Natural killer cell (primary cell): ENCODE measurements at places on chromosomes 2 and 18. TPM values are rescaled to one million over a fixed set of nuclear protein-coding genes. Genes with fewer than 3 reads are reported as not detected.
A peak's percentile ranks its signal among the peaks of the same experiment; 100 is the strongest.

Gene GALR1
- total RNA-seq = not detected

Gene KCNJ3
- not detected for total RNA-seq

- DNase-seq = no peak
Measured at GRCh38 chr2:133476931-133477615, 91.2 kb downstream of the NCKAP5 start.

Gene C2orf78
- total RNA-seq = not detected

Gene CDH20
- 0.10 TPM for total RNA-seq

DNA sequence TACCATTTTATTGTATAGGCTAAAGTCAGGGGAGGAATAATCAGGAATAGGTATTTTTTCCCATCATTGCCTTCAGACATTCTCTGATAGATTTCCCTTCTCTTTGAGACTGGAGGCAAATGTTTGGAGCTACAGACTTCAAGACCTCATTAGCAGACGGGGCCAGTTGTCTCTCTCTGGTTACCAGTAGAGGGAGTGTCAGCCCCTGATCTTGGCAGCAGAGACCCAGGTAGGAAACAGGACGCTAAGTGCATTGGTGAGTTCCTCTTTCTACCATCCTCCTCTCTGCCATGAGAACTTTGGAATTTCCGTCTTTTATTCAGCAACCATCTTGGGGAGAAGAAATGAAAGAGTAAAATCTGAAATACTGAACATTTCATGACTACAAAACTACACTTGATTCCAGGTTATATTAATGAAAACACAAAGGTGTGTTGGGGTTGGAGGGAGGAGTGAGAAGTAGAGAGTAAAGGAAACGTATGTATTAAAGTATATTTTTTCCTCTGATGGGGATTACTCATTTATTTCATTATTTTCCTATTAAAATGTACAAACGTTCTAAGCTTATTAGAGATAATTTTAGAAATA is 186.2 kb upstream of the GCFC2 start:
- no peak for DNase-seq

Gene MEP1B
- total RNA-seq = not detected

DNA sequence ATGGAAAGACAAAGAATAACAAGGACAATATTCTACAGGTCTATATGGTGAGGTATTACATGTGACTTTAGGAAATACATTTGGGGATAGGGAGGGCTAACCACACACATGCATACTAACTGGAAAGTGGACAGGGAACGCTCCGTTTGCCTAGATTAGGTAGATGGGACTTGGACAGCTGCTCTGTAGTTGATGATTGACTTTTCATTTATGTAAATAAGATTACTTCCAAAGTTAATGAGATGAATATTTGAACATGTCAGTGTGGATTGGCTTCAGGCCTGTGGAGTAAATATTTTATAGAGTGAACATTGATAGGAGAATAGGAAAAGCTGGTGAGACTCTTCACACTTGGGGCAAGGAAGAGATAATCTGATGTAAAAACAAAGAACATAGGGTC is 142.0 kb downstream of the NCK2 start:
- no peak for DNase-seq

GRCh38 chr2:158011055-158011771 is 90.5 kb upstream of the UPP2 start:
- DNase-seq = no peak

GRCh38 chr2:163347982-163348856 is 387.6 kb downstream of the FIGN start:
- DNase-seq = no peak

GRCh38 chr2:173323371-173323770 is 31.3 kb upstream of the CDCA7 start:
- DNase-seq = no peak

- no peak for DNase-seq
Measured at GRCh38 chr2:217916504-217917254, 86.1 kb downstream of the TNS1 start.

DNA sequence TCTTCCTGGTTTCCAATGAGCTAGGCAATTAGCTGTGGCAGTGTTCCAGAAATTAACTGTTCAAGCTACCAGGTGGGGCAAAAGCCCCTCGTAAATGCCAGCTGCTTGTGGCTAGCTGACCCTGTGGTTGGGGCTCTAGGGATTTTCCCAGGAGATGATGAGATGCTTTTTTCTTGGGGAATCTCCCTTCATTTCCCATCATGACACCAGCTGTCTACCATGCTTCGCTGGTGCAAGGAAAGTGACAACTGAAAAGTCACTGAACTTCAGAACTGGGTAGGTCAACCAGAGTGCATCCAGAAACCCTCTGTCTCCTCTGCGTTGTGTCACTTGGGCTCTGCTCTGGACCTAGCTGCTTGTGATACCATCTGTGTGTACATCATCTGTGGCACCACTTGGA is 386.5 kb upstream of the DCC start:
- no peak for DNase-seq

DNA sequence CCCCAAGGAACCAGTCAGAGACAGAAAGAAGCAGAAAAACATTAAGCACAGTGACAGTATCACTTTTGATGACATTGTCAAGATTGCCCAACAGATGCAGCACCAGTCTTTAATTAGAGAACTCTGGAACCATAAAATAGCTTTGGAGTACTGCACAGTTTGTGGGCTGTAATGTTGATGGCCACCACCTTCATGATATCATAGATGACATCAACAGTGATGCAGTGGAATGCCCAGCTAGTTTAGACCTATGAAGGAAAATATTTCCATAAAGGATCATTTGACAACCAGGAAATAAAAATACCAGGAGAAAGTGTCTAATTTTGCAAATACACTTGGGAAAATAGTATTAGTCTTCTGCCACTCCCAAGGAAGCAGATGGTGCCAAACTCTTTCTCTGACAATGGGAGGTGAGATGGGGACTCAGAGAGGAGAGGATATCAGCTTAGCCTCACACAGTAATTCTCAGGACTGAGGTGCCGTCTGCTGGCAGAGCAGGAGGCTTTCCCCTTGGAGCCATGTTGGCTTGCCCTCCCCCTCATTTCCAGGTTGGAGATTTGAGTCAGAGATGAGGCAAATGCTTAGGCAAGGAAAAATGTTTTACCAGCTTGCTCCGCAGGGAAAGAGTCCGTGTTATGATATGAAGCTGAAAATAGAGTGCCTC is 107.5 kb upstream of the CELF4 start:
- DNase-seq = no peak

GRCh38 chr2:220946552-220946951 is 625.6 kb downstream of the EPHA4 start:
- no peak for DNase-seq

DNA sequence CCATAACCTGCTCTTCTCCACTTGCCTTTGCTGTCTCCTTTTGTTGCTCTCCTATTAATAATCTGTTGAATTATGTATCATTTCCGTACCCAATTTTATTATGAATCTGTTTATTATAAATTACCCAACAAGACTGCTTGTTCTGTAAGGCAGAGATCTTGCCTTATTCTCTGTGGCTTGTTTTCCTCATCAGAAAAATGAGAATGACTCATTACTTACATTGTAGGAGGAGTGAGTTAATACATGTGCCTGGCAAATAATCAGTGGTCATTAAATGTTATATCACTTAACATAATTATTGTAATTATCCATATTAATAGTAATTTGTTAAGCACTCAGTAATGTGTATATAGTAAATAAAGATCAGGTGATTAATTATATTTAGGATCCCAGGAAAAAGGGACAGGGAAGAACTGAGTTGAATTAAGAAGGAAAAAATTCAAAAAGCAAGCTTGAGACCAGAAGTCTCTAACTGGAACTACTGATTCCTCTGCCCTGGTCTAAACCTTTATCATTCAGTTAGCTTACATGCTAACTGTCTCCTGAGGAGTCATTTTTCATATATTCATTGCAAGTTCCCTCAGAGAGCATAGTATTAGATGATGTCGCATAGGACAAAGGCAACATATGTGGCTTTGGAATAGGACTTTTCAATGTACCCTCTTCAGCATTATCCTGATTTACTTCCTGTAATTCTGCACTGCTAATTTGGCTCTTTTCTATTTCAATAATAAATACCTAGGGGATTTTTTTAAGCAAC is 335.7 kb downstream of the GALNT13 start:
- no peak for DNase-seq

DNA sequence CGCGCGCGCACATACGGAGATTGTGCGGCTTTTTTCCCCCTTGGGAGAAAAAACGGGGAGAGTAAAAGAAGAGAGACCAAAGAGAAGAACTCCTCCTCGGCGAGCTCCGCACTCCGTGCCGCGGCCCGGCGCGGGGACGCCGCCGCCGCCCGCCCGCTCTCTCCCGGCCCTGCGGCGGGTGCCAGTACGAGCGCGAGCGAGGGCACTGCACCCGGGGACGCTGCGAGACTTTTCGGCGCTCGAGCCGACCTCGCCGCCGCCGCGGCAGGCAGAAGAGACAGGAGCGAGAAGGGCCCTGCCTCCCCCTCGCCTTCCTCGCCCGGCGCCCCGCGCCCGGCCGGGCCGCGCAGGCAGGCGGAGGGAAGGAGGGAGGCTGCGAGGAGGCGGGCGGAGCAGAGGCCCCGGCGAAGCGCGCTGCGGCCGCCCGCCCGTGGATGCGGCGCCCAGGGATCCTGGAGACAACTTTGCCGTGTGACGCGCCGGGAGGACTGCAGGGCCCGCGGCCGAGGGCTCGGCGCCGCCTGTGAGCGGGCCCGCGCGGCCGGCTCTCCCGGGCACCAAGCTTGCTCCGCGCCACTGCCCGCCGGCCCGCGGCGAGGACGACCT is 857 bp upstream of the INHBB start:
- no peak for DNase-seq

GRCh38 chr2:113015655-113016054 is 10.4 kb downstream of the IL36A start:
- DNase-seq = no peak

Gene FBXO36
- 1.5 TPM for total RNA-seq

DNA sequence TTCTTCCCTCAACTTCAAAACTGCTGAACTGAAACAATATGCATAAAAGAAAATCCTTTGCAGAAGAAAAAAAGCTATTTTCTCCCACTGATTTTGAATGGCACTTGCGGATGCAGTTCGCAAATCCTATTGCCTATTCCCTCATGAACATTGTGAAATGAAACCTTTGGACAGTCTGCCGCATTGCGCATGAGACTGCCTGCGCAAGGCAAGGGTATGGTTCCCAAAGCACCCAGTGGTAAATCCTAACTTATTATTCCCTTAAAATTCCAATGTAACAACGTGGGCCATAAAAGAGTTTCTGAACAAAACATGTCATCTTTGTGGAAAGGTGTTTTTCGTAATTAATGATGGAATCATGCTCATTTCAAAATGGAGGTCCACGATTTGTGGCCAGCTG is 8.4 kb downstream of the HOXD8 start:
- DNase-seq = no peak

Gene CTNNA2
- not detected for total RNA-seq

GRCh38 chr2:207511851-207512250 is 17.9 kb upstream of the CREB1 start:
- DNase-seq = no peak

DNA sequence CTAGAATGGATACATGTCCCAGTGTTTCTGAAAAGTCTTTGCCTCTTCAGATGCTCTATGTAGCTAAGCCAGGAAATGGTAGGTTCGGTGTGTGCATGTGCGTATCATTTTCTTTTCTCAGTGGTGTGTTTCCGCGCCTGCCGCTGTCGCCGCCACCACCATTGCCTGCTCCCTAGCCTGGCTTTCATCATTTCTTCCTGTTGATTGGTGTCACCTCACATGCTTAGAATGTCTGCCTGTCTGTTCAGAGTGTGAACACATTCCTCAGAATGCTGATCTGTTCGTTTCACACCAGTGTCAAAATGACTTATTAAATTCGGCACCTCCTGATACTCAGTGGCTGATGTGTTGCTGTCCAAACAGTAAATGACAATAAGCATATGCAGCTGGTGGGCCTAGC is 255.2 kb upstream of the SPRED2 start:
- no peak for DNase-seq

DNA sequence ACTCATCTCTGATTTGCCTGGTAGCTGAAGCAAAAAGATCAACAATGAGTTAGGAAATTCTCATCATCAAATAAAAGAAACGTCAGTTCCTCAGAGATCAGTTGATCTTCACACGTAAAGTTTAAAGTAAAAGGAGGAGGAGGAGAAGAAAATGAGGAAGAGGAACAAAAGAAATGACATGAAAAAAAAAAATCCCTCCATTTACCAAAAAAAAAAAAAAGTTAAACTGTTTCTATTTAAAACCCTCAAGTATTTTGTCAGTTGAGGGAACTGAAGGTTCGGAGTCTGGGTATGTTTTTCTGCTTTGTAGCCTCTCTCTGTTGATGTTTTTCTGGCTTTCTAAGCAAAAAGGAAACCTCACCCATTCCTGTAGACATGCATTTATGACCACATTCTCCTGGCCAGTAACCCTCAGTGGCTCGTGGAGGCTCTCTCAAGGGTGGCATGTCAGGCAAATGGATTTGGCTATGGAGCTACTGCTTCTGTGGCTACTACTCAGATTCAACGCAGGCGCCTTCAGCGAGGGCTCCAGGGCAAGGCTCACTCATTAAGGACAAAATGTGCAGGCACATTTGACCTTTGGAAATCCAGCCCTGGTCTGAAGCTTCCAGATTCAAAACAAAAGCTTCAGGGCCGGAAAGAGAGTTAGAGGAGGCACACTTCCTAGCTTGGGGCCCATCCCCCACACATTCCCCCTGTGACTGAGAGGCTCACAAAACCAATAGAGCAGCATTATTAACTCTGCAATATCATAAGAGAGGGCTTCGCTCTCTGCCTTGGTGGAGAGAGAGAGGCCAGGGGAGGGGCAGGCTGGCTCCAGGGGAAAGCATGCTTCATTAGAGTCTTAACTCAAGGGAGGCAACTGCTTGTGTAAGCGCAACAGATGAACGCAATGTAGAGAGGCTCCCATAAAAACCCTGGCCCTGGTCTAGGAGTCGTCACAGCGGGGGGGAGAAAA is 22.3 kb downstream of the KLF7 start:
- DNase-seq = peak; percentile 76

Gene ANKRD36B
- total RNA-seq = 57.1 TPM

DNA sequence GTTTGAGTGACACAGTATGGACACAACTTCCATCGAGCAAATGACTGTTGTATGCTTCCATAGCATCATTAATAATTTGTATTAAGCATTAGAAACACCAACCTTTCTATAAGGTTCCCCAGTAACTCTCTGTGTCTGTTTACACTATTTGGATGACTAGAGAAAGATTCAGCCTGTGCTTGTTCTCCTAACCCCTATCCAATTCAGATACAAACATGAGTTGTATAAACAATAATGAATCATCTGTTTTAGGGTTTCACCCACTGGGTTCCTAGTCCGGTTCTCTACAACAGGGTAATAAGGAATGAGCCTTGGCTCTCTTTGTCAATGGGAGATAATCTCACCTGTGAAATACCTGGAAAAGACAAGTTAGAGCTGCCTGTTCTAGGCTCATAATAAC is 894.1 kb upstream of the PIK3C3 start:
- DNase-seq = no peak

GRCh38 chr2:115208493-115209164 is 766.2 kb downstream of the DPP10 start:
- no peak for DNase-seq

DNA sequence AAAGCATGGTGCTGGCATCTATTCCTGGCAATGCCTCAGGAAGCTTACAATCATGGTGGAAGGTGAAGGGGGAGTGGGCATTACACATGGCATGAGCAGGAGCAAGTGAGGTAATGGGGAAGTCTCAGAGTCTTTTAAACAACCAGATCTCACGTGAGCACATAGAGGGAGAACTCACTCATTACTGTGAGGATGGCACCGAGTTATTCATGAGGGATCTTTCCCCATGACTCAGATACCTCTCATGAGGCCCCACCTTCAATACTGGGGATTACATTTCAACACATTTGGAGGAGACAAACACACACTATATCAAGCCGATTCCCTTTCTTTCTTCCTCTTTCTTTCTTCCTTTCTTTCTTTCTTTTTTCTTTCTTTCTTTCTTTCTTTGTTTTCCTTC is 47.9 kb upstream of the FANCL start:
- DNase-seq = no peak
